ENCODE measurements at places on chromosomes 3 and 15.

- no peak for DNase-seq
These were observed 3.1 kb downstream of the ABTB1 start for GRCh38 chr3:127675651-127676391.

DNA sequence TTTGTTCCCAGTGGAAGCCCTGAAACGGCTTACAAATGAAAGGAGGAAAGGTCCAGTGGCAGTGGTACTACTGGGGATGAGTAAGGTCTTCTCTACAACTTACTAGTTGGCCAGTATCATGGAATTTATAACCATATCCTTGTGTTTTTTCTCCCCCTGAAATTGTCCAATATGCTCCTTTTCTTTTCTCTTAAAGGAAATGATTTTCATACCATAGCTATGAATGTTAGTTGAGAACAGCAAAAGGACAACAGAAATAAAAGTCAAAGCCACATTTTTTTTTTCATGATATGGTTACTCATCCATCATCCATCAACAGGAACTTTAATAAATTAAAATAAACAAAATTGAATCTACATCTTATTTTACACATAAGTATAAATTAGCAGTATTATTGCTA, 450.4 kb downstream of the MFSD1 start:
- no peak for DNase-seq

- no peak for DNase-seq
These were observed 317.2 kb downstream of the SLC9A9 start for GRCh38 chr3:143531101-143531500.

DNA sequence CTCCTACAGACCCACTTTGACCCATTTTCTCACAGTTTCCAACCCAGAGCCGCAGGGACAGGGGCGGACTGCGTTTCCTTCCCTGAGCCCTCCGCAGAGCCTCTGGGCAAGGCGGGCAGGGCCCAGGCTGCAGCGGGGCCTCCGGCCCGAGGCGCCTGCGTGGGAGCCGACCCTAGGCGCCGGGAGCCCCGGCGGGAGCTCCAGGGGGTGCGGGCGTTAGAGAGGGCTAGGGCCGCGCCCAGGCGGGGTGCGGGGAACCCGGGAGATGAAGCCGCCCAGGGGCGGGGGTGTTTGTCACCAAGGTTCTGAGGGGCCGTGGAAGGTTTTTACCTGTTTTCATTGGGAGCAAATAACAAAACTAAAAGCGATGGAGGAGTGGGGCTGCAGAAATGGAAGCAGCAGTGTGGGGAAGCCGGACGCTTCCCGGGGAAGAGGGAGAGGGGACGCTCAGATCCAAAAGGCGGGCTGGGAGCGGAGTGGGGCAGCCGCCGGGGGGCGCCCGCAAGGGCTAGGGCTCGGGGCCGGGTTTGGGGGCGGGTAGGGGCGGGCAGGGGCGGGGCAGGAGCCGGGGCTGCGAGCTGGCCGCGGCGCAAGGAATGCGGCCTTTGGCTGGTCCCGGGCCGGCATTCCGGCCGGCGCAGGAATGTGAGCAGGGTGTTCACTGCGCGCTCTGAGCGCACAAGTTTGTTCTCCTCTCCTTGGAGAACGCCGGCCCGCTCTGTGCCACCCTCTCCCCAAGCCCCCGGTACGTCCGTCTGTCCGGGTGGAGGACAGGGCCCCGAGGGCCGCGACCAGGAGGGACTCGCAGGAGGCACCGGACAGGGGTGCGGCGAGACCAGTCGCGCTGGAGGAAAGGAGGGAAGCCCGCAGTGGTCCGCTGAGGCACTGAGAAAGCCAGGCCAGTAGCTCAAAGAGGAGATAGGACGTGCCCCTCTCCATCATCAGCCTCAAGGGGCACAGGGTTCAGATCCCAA, 61.1 kb downstream of the AMOTL2 start:
- no peak for DNase-seq

DNA sequence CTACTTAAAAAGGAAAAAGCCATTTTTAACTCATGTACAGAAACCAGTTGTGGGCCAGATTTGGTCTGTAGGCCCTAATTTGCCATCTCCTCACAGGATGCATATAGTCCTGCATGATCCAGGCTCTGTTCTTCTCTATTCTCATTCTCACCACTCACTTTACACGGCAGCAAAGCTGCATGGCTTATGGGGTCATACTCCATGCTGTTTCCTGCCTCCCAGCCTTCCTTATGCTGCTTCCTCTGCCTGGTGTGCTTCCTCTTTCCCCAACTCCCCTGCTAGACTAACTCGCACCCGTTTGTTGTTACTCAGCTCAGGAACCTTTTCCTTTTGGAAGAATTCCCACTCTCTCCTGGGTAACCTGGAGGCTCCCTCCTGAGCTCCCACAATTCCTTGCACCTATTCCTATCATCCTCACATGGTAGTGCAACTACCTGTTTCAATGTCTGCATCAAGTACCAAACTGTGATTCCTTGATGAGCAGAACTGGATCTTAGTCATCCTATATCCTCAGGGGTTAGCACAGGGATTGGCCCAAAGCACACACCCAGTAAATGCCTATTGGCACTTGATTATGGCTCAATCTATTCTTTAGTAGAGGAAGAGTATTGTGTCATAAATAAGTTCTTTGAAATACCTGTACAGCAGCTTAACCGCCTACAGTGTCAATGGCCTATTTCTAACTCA, 172.1 kb upstream of the MITF start:
- no peak for DNase-seq

Measured in MM.1S (cell line).